ENCODE measurements at places on chromosomes 5 and 9. TPM values are rescaled to one million over a fixed set of nuclear protein-coding genes. Genes with fewer than 3 reads are reported as not detected.

GRCh38 chr9:36988848-36989247 lies 45.2 kb downstream of the PAX5 start:
- no peak for DNase-seq

GRCh38 chr5:53438486-53439472 lies 41.6 kb upstream of the FST start:
- DNase-seq = peak; percentile 71

DNA sequence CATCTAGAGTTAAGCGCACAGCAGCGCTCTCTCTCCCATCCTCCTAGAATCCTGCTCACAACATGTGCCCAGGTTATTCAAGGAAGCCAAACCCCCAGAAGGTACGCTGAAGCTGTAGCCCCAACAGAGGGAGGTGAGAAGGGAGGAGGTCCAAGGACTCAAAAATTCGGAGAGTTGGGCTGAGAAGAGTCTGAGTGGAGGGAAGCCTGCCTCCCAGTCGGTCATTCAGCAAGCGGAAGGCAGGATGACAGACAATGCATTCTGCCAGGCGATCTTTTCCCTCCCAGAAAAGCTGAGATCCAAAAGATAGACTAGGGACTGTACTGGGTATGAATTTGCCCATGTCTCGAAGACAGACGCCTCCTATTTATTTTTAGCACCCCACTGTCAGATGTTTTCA lies 189.2 kb downstream of the FRMD3 start:
- DNase-seq = no peak

DNA sequence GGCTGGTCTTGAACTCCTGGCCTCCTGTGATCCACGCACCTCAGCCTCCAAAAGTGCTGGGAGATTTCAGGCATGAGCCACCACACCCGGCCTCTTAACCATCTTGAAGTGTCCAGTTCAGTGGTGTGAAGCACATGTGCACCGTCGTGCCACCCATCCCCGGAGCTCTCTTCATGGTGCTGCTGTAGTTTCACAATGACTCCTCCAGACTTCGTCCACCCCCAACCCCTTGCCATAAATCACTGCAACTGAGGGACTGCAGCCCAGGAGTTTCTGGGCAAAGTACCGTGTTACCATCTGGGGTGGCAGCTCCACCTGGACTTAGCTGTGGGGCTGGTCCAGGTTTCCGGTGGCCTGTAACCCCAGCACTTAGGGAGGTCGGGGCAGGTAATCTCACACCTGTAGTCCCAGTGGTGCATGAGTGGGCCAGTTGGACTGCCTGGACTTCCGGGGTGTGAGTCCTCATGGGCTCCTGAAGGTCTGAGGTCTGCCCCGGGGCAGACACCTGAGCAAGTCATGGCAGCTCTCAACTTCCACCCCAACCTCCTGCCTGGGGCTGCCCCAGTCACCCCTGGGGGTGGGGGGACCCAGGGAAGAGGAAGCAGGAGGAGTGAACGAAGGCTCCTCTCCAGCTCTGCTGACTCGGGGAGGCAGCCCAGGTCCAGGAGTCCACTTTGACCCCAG lies 6.6 kb upstream of the N4BP3 start:
- peak; percentile 57 for DNase-seq

- DNase-seq = peak; percentile 61
These were observed 130.8 kb upstream of the FAM120A start for GRCh38 chr9:93320591-93321219.

DNA sequence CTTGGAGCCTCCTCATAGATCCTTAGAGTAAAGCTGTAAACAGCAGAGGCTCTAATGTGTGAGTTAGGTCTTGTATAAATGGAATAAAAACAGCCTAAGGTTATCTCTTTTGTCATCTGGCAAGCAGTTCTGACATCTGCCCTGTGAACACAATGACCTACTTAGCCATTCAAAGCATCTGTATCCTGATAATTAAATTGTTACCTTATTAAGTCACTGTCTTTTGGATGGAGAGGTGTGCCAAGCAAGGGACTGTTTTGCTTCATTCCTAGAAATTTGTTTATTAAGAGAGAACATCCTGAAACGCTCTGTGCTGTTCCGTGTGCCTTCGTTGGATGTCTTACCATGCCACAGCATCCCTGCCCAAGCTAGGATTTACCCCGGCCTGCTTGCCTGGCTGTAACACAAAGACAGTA lies 1.5 kb downstream of the LSM11 start:
- DNase-seq = no peak

DNA sequence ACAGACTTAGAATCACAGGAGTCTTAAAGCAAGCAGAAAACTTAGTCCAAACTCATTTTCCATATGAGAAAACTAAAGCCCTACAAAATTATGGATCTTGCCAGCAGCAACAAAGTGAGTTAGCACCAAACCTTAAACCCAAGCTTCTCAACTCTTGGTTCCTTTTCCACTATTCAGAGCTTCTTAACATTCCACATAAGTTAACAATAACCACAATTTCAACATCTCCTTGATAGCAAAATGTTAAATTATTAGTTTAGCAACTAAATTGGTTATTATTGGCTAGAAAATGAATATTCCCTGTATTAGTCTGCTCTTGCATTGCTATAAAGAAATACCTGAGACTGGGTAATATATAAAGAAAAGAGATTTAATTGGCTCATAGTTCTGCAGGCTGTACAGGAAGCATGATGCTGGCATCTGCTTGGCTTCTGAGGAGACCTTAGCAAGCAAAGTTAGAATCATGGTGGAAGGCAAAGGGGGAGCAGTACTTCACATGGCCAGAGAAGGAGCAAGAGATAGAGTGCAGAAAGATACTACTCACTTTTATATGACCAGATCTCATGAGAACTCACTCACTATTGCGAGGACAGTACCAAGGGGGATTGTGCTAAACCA lies 26.2 kb upstream of the ARSB start:
- DNase-seq = no peak

- no peak for DNase-seq
These were observed 9.8 kb downstream of the RNF183 start for GRCh38 chr9:113293285-113293878.

Gene MVB12B
- total RNA-seq = 8.0 TPM

DNA sequence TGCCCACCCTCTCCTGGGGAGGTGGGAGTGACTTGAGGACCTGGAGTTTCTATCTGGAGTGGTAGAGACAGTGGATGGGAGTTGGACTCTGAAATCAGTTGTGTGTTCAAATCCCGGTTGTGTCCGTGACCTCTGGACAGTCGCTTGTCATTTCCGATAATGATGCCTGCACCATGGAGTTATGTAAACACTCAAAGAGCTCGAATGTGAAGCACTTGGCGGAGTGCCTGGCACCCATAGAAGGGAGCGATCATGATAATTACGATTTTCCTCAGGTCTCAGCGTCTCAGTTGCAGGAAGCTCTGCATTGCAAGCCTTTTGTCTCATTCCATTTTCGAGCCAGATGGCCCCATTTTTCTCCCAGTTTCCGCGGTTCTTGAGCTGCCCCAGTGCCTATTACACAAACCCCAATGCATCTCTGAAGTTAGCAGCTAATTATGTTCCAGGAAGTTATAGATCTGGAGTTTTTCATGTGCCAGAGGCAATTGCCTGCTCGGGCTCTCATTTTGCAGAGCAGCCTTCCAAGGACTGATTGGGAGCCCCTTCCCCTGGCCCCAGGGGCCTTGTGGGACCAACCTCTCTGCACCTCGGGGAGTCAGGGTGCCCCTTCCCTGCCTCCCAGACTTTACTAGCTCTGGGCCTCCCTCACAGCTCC lies 175.5 kb upstream of the MVB12B start:
- no peak for DNase-seq

- no peak for DNase-seq
These were observed 459.1 kb downstream of the DMAC1 start for GRCh38 chr9:7340451-7340850.

- DNase-seq = peak; percentile 8
These were observed 243.8 kb downstream of the BNC2 start for GRCh38 chr9:16626577-16627130.

- no peak for DNase-seq
These were observed 61.4 kb downstream of the NXNL2 start for GRCh38 chr9:88596376-88596775.

Gene DMRT1
- total RNA-seq = not detected

DNA sequence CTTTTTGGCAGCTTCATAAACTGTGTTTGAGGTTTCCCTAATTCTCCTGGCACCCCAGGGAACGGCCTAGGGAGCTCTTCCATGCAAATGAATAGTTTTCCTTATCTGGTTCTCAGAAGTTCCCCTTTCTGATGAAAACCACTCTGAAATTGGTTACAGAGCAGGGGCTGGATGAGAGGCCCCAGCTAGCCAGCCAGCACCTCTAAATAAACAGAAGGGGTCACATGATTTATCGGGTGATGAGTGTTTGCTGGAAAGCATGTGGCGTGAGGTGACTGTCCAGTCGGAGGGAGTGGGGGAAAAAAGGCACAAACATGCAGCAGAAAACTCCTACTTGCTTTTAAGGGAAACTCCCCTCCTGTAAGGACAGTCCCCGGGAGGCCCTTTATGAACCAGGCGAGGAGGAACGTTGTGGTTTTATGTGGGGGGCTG lies 261.2 kb upstream of the ANKRD55 start:
- no peak for DNase-seq

Gene NKD2
- not detected for total RNA-seq

Gene CTXN3
- total RNA-seq = not detected

DNA sequence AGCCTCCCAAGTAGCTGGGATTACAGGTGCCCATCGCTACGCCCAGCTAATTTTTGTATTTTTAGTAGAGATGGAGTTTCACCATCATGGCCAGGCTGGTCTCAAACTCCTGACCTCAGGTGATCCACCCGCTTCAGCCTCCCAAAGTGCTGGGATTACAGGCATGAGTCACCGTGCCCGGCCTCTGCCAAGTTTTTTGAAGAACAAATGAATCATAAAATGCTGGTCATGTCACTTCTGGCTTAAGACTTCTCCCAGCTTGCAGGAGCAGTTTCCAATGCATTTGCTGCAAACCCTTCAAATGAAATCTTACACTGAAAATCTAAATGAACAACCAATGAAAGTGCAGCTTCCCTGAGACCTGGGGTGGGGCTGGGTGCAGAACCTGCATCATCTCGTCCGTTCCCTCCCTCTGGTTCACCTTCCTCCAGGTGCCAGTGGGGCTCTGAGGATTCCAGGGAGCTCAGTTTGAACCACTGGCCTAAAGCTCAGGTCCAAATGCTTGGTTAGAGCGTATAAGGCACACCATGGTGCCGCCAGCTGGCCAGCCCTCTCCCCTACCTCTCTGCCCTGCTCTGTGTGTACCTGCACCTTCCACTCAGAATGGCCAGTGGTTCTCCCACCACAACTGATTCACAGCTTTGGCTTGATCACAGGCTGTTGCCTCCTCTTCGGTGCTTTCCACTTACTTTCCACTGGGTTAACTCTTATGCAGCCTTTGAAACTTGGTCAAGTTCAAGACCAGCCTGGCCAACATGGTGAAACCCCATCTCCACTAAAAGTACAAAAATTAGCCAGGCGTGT lies 39.8 kb upstream of the FUBP3 start:
- DNase-seq = no peak

Gene ZNF454
- 3.8 TPM for total RNA-seq

GRCh38 chr5:131405674-131406073 lies 141.8 kb downstream of the CDC42SE2 start:
- DNase-seq = no peak

Gene LPAR1
- total RNA-seq = 119 TPM

DNA sequence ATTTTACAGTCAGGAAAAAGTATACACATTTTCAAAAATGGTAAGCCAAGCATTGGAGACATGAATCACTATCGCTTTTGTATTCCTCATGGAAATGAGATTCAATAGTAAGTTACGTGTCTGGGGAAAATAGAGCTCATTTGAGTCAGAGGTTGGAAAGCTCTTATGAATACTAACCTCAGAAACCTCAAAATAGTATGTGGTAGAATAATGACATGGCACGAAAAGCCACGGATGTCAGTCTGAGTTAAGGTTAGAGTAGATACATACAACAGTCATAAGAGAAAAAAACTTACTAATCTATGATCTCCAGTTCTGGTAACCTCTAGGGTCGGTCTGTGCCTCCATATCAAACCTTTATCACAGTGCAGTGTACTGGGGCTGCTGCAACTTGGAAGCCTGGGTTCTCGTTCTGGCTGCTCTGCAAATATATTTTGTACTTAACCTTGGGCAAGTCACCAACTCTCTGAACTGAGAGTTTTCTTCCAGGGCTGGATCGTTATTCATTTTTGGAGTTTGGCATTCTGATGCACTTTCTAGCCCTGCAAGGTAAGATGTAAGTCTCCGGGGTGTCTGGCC lies 31.8 kb downstream of the MAP1B start:
- DNase-seq = no peak

GRCh38 chr5:174056064-174056847 lies 10.8 kb downstream of the NSG2 start:
- DNase-seq = no peak

DNA sequence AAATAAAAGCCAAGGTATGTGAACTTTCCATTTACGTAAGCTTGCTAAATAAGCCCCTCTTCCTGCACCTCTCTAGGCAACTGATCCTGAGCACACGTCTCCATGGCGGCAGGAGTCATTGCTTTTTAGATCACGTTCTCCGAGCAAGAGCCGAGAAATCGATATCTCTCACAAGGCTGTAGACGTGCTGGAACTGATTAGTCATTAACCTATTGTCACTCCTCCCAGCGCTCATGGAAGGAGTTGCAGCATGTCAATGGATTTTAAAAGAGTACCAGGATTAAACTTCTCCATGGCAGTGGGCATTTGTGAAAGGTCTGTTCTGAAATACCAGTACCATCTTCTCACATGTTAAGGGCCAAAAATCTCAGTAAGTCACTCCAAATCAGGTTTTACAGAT lies 4.7 kb upstream of the ADCY2 start:
- DNase-seq = no peak

Gene PFN3
- not detected for total RNA-seq

Gene PCDHGB6
- total RNA-seq = 8.0 TPM

- no peak for DNase-seq
These were observed 237.9 kb downstream of the SLF1 start for GRCh38 chr5:94856257-94856800.

DNA sequence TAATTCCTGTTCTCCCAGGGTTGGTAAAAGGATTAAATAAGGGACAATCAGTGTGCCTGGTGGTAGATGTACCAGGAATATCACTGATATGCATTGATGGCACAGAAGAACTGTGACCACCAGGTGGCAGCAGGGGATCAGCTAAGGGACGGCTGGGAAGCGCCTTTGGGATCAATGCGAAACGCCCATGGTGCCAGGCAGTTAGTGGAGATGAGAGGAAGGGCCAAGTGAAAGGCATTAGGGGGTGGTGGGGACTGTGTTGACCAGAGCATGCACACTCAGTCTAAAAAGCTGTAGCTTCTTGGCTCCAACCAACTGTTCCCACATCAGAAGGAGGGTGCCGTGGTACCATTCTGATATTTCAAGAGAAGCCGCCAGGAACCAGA lies 55.6 kb downstream of the ARHGEF37 start:
- peak; percentile 93 for DNase-seq

DNA sequence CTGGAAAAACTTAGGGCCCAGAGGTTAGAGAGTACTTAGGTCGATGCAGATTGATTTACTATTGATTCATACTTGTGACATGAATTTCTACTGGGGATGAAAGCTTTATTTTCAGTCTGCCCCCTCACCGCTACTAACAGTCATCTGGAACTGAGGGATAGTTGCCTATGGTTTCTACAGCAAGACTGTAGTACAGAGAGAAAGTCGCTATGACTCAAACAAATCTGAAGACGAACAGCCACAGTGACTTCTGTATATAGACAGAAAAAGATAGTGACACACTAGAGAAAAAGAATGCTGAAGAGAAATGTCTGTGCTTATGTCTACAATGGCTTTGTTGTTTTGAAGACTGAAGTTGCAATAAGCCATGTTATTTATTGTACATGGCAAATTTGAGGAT lies 17.3 kb downstream of the OR13D1 start:
- DNase-seq = no peak

Gene SCGB3A2
- not detected for total RNA-seq

Gene ANKRD31
- total RNA-seq = 0.29 TPM

Gene ADAMTS2
- total RNA-seq = 203 TPM

Gene PITX1
- 8.3 TPM for total RNA-seq

Gene GARIN3
- total RNA-seq = not detected

Gene ADAMTSL1
- total RNA-seq = 70.1 TPM

Gene SV2C
- not detected for total RNA-seq

Gene BTNL3
- total RNA-seq = not detected
